ENCODE measurements at places on chromosomes 6 and 20. TPM values are rescaled to one million over a fixed set of nuclear protein-coding genes. Genes with fewer than 3 reads are reported as not detected.

The PRELID3B gene
- total RNA-seq: 112 TPM

The CST3 gene
- total RNA-seq: 0.82 TPM

The OR2J3 gene
- total RNA-seq: not detected

The PACRG gene
- not detected for total RNA-seq

The CSE1L gene
- total RNA-seq: 114 TPM

- no peaks in the 10 kb centered on the region for H3K36me3 ChIP-seq
- peak overlapping the region; percentile 72 for H3K27ac ChIP-seq
- H3K4me1 ChIP-seq: peaks cover 11% of the 10 kb centered on the region
- no peak overlapping the region for H3K4me3 ChIP-seq
- no peaks in the 10 kb centered on the region for H3K27me3 ChIP-seq
Observed at GRCh38 chr20:5674176-5674660, 76.0 kb upstream of the SHLD1 start.

GRCh38 chr6:168167431-168168315, 88.7 kb upstream of the FRMD1 start:
- H3K4me3 ChIP-seq: no peak overlapping the region
- H3K27me3 ChIP-seq: no peaks in the 10 kb centered on the region
- DNase-seq: no peak
- no peaks in the 10 kb centered on the region for H3K36me3 ChIP-seq

DNA sequence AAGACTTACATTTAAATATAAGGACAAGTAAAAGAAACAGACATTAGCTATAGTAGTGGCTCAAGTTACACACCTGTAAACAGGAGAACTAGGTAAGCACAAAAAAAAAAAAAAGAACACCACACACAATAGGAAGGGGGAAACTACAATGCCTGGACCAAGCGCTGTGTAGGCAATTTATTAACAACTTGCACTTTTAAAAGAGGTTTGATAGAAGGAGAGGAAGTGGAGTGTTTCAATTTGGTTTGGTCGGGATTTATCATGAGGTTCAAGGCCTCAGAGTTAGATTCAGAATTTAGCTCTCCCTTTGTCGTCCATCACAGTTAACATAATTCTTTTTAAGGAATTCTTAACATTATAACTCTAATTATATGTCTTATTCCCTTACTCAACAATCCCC, 1.1 kb upstream of the USP49 start:
- no peak overlapping the region for H3K4me3 ChIP-seq
- H3K27ac ChIP-seq: peak overlapping the region; percentile 88
- H3K36me3 ChIP-seq: no peaks in the 10 kb centered on the region
- no peaks in the 10 kb centered on the region for H3K27me3 ChIP-seq
- peaks cover 8% of the 10 kb centered on the region for H3K4me1 ChIP-seq

DNA sequence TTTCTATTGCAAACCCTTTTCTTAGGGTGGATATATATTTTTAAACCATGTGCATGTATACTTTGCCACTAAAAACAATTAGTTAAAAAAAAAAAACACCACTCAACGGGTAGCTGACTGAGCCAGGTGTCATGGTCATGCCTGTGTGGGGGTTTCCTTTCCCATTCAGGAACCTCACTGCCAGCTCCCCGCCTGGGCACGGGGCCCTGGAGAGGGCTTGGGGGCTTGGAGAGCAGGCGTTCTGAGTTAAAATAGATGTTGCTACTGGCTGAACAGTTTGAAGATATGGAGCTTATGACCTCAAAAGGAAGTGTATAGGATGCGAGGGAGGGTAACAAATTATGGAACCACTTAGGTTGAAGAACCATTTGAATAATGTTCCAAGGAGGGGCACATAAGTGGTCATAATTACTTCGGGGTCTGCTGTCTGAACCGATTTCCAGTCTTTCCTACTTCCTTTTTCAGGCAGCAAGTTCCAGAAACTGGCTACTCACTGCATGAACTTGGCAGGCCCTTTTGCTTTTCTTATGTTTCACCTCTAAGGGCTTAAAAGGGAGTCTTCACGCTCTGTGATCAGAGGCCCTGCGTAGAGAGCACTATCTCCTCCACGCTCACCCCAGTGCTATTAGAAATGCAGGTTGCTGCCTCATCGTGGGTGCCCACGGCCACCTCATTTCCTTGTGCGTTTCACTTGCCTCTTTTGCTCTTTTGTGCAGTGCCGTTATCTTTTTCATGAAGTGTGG, 9.9 kb downstream of the STX16 start:
- H3K27me3 ChIP-seq: no peaks in the 10 kb centered on the region

- peaks cover 24% of the 10 kb centered on the region for H3K36me3 ChIP-seq
- peak overlapping the region; percentile 78 for H3K4me3 ChIP-seq
- no peak for DNase-seq
- H3K27me3 ChIP-seq: no peaks in the 10 kb centered on the region
Observed at GRCh38 chr20:59938221-59938620, 1.9 kb downstream of the PPP1R3D start.

DNA sequence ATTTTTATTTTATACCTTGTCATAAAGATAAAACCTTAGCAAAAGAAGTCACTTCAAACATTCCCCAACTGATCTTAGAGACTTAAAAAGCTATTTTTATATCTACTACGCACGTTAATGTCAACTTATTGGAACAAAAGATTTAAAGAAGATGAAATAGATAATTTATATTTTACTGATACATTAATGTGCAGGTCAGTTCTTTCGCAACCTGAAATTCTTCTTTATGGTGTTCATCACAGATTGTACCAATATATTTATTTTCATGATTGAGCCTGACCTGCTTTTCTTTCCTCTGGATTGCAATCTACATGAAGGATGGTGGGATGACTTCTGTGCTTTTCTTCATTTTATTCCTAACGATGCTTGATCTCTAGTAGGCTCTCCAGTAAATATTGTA, 596.3 kb downstream of the PHF3 start:
- H3K4me1 ChIP-seq: no peaks in the 10 kb centered on the region
- H3K36me3 ChIP-seq: no peaks in the 10 kb centered on the region
- no peak overlapping the region for H3K4me3 ChIP-seq

Data from activated T-helper 2 cell treated with anti-CD3 and anti-CD28 coated beads, Interferon-gamma antibody, Interleukin-2, Interleukin-4, amounts not matched to agents 10 μg/mL and 5 μg/mL and 100 μg/mL, durations not matched to agents 14 hours and 24 hours and 36 hours (primary cell).